Stimulated activated CD4-positive, alpha-beta T cell treated with anti-CD3 and anti-CD28 coated beads, Interleukin-15, amount 100 ng/mL, for 1 hour (primary cell): ENCODE measurements at places on chromosomes 3 and 15.

DNA sequence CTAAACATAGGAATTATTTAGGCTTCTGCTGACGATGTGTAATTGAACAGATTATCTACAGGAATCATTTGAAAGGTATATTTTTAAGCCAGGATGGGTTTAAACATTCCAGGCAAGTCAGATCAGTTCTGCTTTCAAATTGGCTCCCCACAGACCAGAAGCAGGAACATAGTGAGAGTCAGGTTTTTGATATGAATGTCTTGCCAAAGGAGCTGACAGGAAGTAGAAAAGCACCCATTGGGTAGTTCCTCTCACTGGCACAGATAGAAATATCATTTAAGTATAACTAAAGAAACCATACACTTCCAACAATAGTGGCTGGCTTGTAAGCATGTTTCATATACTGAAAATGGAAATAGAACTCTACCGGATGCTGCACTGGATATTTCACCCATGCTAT is 95.2 kb downstream of the CLDN1 start:
- no peak for DNase-seq

DNA sequence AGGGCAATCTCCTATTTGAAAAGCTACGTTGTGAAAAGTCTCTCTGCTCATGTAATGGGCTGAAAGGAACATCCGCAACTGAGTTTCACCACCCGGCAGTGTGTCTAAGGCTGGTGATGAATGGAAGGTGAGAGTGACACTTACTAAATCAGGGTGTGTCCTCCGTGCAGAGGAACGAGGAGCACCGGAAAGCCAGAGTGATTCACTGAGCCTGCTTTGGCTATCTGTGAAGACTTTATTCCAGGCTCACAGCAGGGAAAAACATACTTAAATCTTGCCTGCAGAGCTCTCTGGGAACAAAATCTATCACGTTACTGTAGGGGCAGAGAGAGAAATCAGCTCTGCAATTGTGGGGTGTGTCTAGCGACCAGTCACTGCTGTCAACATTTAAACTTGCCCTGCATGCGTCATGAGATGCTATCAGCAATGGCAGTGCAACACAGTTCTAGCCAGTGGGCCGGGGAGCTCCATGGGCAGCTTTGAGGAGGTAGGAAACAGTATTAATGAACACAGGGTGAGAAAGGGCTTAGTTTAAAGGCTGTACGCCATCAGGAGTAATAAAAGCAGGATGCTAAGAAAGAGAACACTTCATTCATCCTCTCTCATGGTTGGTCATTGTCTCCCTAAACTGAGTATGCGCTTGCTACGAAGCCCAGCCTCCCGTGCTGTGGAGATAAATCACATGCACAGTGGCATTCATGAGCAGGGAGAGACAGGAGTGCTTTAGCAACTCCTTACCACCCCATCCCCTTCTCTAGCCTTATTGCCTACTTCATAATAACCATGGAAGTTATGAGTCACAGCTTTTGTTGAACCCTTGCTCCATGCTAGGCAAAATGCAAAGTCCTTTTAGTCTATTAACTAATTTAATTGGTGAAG is 542.7 kb upstream of the ADAMTS9 start:
- DNase-seq = no peak

DNA sequence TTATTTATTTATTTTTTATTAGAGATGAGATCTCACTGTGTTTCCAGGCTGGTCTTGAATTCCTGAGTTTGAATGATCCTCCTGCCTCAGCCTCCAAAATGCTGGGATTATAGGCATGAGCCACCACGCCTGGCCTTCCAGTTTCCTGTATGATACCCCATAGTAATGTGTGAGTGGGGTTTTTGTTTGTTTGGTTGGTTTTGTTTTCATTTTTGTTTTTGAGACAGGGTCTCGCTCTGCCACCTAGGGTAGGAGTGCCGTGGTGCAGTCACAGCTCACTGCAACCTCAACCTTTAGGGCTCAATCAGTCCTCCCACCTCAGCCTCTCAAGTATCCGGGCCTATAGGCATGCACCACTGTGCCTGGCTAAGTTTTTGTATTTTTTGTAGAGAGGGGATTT is 30.9 kb downstream of the GOLM2 start:
- DNase-seq = no peak

- no peak for DNase-seq
These were observed 29.9 kb downstream of the CGNL1 start for GRCh38 chr15:57406062-57406772.

DNA sequence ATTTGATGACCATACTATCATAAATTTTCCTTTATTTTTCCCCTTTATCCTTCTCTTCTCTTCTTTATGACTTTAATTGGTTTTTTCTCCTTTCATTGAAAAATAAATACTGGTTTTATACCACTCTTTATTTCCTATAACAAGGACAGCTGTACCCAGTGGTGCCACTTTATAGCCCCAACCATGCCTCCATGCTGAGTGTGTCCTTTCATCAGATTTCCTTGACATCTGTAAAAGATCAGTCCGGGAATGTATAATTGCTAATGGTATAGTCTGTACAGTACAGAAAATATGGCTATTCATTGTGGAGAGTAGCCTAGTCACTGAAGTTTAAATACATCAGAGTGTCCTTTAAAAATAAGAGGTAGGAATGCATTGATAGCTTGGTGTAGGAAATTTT is 74.6 kb downstream of the EPHA3 start:
- no peak for DNase-seq

GRCh38 chr15:77410701-77411618 is 8.9 kb downstream of the PEAK1 start:
- DNase-seq = no peak

- no peak for DNase-seq
These were observed 29.1 kb downstream of the LIPC start for GRCh38 chr15:58460872-58461271.

GRCh38 chr3:106840319-106840718 is 536.9 kb upstream of the CCDC54 start:
- no peak for DNase-seq

DNA sequence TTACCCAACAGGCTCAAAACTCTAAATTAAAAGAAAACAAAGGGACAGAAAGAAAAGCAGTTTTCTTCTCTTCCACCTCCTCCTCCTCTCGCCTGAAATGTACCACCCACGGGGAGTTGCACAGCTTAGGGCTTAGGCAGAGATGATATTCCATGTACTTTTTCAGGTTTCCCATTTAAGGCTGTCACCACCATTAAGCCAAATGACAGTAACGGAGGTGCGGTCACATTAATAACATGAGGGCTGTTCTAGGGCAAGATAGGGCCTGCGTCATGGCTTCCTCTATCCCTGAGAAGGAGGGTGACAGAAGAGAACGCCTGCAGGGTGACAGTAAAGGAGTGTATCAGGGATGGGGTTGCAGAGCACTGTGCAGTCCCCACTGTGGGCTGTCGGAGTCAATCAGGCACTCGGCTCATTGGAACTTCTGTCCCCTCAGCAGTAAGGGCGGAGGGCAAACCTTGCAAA is 51.7 kb upstream of the TJP1 start:
- DNase-seq = no peak

- DNase-seq = no peak
These were observed 161.9 kb upstream of the TNIK start for GRCh38 chr3:171622126-171622525.

GRCh38 chr15:84666373-84666772 is 8.4 kb upstream of the NMB start:
- no peak for DNase-seq

DNA sequence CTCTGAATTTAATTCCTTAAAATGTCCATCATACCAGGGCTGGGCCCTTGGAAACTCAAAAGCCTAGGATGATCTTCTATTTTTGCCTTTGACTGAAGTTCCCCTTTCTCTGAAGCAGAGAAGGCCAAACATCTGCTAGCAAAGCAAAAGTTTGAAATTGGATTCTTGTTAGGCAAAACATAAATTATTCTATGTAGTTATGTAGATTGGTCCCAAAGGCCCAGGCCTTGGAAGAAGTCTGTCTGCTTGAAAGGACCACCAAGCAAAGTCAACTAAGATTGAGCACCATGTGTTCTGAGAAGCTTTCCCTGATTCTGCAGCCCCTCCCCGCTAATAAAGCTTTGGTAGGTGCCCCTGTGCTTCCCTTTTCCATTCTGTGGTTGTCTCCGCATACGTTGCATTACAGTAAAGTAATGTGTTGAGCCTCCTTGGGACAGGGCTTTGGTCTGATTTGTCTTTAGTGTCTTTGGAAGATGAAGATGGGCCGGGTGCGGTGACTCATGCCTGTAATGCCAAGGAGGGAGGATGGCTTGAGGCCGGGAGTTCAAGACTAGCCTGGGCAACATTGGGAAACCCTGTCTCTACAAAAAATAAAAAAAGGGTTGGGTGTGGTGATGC is 56.4 kb downstream of the RPL39L start:
- no peak for DNase-seq

- DNase-seq = no peak
These were observed 33.0 kb downstream of the CCDC12 start for GRCh38 chr3:46943237-46944187.

- DNase-seq = no peak
These were observed 117.1 kb downstream of the TPRA1 start for GRCh38 chr3:127473244-127474024.

- no peak for DNase-seq
These were observed 86.8 kb downstream of the BDH1 start for GRCh38 chr3:197468866-197469382.

DNA sequence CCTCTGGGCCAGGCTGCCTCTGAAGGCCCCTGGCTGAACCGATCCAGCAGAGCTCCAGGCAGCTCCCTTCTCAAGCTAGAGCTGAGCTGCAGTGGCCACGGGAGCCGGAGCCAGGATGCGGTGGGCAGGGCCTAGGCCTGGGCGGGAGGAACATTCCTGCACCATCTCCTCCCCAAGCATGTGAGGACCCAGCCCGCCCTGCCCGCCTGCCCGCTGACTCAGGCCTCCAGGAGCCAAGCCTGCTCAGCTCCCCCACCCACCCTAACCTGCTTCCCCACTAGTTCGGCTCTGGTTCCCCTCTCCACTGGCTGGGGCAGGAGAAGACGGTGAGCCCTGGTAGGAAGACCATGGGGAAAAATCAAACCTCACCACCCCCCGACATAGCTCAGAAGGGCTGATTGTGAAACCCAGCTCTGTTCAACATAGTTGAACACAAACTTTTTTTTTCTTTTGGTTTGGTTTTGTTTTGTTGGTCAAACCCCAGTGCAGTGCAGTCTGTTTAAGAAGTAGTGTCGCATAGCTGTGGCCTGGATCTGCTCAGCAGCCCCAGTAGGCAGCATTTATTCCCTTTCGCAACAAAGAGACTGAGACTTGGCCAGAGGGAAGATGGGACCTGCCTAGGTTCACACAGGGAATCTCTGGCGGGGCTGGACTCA is 13.5 kb downstream of the SNX33 start:
- no peak for DNase-seq

DNA sequence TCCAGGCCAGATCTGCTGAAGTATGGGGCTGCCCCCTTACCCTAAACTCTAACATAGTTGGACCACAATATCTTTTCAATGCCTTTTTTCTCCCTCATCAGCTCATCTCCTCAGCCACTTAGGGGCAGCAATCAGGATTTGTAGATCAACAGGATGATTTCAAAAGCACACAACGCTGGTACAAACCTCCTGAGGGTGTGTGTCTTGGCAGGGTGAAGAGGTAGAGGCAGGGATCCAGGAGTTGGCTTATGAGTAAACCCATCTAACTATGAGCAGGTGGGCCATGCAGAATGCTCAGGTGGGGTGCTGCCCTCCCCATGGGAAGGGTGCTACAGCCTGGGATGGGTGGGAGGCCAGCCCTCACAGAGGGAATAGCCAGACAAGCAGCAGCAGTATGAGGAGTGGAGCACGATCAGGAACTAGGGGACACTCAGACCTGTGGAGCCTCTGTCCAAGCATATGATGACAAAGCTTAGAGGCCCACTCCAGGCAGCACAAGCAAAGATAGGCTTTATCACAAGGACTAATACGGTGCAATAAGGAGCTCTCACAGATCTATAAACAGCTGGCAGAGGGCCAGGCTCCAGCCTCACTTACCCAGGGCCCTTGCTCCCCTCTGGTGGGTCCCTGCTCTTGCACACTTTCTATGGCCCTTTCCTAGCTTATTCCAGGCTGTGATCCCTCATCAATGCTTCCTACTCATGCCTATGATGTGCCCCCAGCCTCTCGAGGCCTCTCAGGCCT is 32.2 kb downstream of the IL20RB start:
- DNase-seq = no peak

DNA sequence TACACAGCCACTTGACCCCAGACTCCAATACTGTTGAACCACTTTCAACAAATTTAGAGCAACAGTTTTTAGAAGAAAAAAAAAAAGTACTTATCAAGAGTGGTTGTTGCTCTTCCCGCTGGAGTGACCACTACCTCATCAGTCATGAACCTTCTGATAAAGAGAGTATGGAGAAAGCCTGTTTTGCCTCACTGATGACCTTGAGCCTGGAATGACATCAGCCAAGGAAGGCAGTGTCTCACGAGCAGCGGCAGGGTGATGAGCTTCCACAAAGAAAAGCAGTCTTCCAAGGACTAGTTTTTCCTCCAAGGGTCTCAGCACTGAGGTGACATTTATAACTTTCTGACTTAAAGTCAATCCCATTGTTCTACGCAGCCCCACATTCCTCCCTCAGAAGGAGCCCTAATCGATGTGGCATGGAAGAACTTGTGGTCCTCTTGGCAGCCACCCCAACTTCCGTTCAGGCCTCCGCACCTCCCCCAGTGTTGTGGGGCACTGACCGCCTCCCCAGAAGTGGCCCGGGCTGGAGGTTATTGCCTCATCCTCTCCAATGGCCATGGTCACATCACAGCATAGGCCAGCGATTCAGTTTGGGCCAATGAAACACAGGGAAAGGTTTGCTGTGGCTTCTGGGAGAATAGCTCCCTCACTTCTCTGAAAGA is 1.8 kb upstream of the CYP11A1 start:
- no peak for DNase-seq

GRCh38 chr15:56496635-56497034 is 31.7 kb upstream of the MNS1 start:
- no peak for DNase-seq

DNA sequence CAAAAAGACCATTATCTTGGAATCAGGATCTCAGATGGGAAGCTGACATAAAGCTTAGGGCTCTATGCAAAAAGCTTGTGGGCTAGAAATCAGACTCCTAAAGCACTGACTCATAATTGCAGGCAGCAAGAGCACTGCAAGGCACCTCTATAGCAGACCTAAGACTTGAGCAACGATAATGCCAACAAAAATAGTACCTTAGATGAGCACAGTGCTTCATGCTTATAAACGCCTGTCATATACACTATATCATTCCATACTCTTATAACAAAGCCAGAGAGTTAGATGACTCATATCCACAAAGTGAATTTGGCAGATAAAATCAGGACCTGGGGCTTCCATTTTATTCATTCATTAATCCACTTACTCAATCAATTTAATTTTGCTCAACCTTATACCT is 560.8 kb downstream of the MCTP2 start:
- no peak for DNase-seq

- DNase-seq = no peak
These were observed 106.9 kb upstream of the TLE3 start for GRCh38 chr15:70204652-70205051.

- no peak for DNase-seq
These were observed 41.7 kb upstream of the PRR23E start for GRCh38 chr3:127151251-127151564.

- no peak for DNase-seq
These were observed 22.9 kb downstream of the CHDH start for GRCh38 chr3:53823026-53823955.
